Stimulated activated CD8-positive, alpha-beta memory T cell treated with anti-CD3 and anti-CD28 coated beads, Interleukin-4, amount 100 ng/mL, for 48 hours (primary cell): ENCODE measurements at places on chromosomes 2 and 18.
A peak's percentile ranks its signal among the peaks of the same experiment; 100 is the strongest.

GRCh38 chr2:70199320-70199864, 8.6 kb upstream of the C2orf42 start:
- DNase-seq: no peak

- no peak for DNase-seq
These were observed 71.4 kb upstream of the MBOAT2 start for GRCh38 chr2:9074930-9075329.

DNA sequence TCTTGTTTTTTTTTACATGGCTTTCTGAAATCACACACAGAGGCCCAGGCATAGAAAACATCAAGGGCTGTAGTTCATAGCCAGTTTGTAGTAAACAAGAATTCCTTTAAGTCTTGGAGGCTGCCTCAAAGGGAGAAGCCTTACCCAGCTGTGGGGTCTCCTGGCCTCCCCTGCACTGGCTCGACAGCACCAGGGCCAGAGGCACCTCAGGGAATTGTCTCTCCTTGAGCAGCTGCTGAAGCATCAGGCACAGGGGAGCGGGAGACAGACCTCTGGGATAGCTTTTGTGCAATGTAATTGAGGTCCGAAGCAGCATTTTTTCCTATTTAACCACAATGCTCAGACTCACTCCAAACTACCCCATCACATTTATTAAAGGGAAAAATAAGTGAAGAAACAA, 209.1 kb downstream of the HRH4 start:
- no peak for DNase-seq

- no peak for DNase-seq
These were observed 1387.2 kb downstream of the SUCLG1 start for GRCh38 chr2:83071914-83072313.

GRCh38 chr2:72917138-72917876, at the start of gene EMX1:
Gene EMX1, plus strand, starts transcription at chr2:72917519. Its CDS starts 334 bp downstream, at chr2:72917853.
- DNase-seq: peak; percentile 63

DNA sequence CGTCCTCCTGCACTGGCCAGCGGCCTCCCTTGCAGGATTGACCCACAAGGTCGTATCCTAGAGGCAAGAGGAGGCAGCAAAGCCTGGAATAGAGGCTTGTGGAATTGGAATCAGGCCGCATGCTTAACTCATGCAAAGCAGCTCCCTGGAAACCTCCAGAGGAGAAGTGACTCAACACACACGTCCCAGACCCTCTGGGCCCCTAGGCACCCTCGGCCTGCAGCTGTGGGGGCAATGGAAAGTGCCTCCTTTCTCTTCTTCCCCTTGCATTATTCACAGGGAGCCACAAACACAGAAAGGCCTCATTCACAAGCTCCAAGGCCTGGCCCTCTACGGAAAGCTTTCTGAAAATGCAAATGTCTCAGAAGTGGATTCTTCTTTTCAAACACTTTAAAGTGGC, 19.6 kb downstream of the SPATA3 start:
- DNase-seq: no peak

GRCh38 chr2:135963841-135964240, 21.6 kb downstream of the DARS1 start:
- DNase-seq: no peak

DNA sequence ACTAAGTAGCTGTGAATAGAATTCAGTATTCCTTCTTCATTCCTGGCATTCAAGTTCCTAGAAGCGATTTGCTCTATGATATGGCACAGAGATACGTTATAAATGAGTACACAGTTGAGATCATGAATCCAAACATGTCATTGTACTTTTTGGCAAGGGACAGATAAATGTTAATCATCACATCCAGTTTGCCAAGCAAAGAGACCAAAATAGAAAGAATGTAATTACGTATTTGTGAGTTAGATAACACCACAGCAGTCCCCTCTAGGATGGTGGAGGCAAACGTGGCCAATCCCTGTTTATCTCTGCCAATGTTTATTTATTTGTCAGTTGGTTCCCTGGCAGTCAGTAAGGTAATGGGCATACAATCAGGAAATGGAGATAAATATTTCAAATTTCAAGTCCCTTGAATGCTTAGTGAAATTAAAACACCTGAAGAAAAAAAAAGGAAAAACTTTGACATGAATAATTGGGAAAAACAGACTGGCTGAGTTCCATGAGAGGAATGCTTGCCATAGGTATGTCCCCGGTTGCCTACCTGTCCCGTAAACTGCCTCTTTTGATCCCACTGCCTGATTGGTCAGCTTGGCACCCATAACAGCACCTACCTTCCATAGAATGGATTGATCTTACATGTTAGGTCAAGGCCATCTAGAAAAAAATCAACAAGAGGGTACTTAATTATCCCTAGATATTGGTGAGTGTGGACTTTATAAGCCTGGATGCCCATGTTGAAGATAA, 451.1 kb upstream of the NETO1 start:
- DNase-seq: no peak

- DNase-seq: no peak
These were observed 107.8 kb upstream of the LRATD1 start for GRCh38 chr2:14524803-14525080.

- no peak for DNase-seq
These were observed 94.1 kb upstream of the CD302 start for GRCh38 chr2:159891917-159892730.

- no peak for DNase-seq
These were observed 35.4 kb upstream of the REEP1 start for GRCh38 chr2:86372641-86373502.

GRCh38 chr2:8570637-8571036, 111.2 kb upstream of the ID2 start:
- peak; percentile 19 for DNase-seq
